Cardiac muscle cell (in vitro differentiated cells and primary cell): ENCODE measurements at places on chromosomes 5 and 9. TPM values are rescaled to one million over a fixed set of nuclear protein-coding genes. Genes with fewer than 3 reads are reported as not detected.

The RABGAP1 gene
- total RNA-seq, result 29.8 and 44.4 TPM in 2 replicates

The PCDHGA3 gene
- total RNA-seq, result 1.5 and 3.2 TPM in 2 replicates

The TMEFF1 gene
- total RNA-seq, result 23.9 and 34.2 TPM in 2 replicates

The VCAN gene
- total RNA-seq, result 414 and 618 TPM in 2 replicates

The PCDHA9 gene
- total RNA-seq, result 1.6 and 2.2 TPM in 2 replicates

The SOHLH1 gene
- total RNA-seq, result not detected in 2 replicates

The SPATA31C1 gene
- total RNA-seq, result not detected in 2 replicates

The ABLIM3 gene
- total RNA-seq, result 1.9 and 2.1 TPM in 2 replicates

The RARS1 gene
- 68.0 and 73.8 TPM in 2 replicates for total RNA-seq

The TERT gene
- 0.30 TPM in 1 of 2 replicates, not detected in the other for total RNA-seq
